Stimulated activated CD8-positive, alpha-beta memory T cell treated with anti-CD3 and anti-CD28 coated beads, Interleukin-4, amount 100 ng/mL, for 4 hours (primary cell): ENCODE measurements at places on chromosomes 6 and 20.

GRCh38 chr20:46827718-46828458, 66.8 kb upstream of the EYA2 start:
- DNase-seq, result no peak

DNA sequence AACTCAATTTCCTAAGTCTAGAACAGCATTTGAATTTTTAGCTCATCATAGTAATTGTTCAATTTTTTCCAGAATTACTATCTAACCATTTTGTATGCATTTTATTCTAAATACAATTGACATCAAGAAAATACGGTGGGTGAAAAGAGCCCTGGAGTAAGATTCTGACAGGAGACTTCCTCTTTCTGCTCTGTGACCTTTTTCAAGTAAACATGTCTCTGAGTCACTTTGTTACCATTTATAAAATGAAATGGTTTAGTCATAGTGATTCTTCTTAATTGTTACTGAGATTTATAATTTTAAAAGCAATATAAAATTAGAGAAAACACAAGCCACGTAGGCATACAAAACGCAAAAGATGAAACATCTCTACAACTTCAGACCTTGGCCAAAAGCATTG, 80.2 kb downstream of the PLCB1 start:
- DNase-seq, result no peak

GRCh38 chr6:152127432-152128165, 320.1 kb downstream of the ESR1 start:
- DNase-seq, result no peak

DNA sequence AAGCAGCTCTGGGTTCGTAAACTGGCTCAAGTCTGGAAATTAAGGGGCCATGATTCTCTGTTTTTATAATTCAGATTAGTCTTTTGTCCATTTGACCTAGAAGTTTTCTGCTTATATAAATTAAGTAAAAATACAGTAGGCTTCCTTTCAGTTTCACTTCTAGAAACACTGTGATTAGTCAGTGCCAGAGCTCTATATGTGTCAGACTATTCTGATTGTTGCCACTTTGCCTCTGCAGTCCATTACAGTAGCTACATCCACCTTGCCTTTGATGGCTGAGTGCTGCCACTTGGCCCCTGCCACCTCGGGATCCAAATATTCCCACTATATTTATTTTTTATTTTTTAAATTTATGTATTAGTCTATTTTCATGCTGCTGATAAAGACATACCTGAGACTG, 7.9 kb downstream of the ZC2HC1B start:
- no peak for DNase-seq

DNA sequence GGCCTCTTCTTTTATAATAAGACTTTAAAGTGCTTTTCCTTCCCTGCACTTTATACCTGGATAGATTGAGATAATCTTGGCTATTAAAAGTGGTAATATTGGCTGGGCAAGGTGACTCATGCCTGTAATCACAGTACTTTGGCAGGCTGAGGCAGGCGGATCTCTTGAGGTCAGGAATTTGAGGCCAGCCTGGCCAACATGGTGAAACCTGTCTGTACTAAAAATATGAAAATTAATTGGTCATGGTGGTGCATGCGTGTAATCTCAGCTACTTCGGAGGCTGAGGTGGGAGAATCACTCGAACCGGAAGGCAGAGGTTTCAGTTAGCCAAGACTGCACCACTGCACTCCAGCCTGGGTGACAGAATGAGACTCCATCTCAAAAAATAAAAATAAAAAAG, 197.1 kb upstream of the RGS17 start:
- DNase-seq, result no peak

- peak; percentile 64 for DNase-seq
Observed at GRCh38 chr6:31546339-31546957, at the start of gene ATP6V1G2. Gene ATP6V1G2, minus strand, starts transcription at chr6:31546608. Its CDS starts 49 bp downstream, at chr6:31546559.

- DNase-seq, result no peak
Observed at GRCh38 chr6:138681627-138682026, 91.9 kb upstream of the CCDC28A start.

DNA sequence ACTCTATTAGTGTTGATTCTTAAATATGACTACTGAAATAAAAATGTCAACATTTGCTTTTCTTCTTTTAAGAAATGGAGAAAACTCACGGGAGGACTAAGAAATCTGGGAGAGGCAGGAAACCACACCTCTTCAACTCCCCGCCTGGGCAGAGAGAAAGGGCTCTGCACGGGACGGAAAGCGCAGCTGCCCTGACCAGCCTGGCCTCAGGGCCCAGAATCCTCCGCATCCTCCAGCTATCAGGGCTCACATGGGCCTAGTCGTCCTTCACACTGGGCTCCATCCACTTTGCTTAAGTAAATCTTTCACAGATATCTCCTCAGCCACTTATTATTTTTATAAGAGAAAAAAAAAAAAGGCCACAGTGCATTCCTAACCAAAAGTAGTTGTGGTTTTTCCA, 215.1 kb downstream of the TBXT start:
- no peak for DNase-seq

GRCh38 chr6:128365520-128366160, 154.8 kb downstream of the PTPRK start:
- DNase-seq, result no peak

DNA sequence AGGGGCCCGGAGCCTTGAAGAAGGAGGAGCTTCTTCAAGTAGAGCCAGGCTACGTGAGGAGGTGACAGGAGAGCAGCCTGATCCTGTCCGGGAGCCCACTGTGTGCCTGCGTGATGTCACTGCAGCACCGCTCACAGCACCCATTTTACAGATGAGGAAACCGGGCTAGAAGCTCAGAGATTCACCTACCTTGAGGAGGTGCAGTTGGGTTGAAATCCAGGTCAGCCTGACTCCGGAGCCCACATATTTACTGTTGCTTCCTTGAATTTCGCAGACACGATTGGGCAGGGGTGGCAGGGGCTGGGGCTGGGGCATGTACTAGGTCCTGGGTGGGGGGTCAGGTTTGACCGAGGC, 12.5 kb downstream of the VSTM2L start:
- no peak for DNase-seq

DNA sequence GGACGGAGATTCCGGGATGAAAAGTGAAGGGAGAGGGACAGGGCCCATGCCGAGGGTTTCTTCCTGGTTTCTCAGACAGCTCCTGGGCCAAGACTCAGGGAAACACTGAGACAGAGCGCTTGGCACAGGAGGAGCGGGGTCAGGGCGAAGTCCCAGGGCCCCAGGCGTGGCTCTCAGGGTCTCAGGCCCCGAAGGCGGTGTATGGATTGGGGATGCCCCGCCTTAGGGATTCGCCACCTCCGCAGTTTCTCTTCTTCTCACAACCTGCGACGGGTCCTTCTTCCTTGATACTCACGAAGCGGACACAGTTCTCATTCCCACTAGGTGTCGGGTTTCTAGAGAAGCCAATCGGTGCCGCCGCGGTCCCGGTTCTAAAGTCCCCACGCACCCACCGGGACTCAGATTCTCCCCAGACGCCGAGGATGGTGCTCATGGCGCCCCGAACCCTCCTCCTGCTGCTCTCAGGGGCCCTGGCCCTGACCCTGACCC, 55.0 kb upstream of the HLA-A start:
- DNase-seq, result peak; percentile 21

DNA sequence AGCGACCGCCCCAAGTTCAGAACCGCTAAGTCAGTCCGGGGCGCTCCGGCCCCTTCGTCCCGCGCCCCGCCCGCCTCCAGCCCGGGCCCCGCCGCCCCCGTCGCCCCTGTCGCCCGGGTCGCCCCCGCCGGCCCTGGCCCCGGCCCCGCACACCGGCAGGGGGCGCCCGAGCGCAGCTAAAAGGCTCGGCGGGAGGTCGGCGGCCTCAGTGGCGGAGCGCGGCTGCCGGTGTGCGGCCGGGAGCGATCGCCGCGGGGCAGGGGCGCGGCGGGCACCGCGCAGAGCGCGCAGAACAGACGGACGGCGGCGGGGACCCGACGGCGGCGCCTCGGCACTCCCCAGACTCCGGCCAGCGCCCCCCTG, at the start of gene FNDC1:
Gene FNDC1, plus strand, starts transcription at position 208 of the 363 bp plus-strand sequence. CDS start 197 bp downstream, outside the sequence.
- no peak for DNase-seq

- DNase-seq, result no peak
Observed at GRCh38 chr20:11387189-11387754, 530.4 kb upstream of the BTBD3 start.
